ENCODE measurements at places on chromosomes 2 and 18.

DNA sequence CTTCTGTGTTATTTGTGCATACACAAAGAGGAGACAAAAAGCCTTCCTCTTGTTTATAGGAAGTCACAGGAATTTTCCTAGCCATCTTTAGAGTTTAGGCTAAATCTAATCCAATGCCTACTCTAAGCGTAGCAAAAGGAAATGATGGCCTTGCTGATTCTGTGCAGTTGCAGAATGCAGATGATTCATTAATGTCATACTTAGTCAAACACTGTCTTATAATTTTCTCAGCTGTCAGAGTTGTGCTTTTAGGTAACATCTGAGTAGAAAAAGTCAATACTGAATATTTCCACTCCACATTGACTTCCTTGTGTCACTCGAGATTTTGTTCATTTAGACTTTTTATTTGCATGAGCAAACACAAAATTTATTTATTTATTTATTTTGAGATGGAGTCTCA, 157.9 kb upstream of the FOSL2 start:
- DNase-seq, result no peak

DNA sequence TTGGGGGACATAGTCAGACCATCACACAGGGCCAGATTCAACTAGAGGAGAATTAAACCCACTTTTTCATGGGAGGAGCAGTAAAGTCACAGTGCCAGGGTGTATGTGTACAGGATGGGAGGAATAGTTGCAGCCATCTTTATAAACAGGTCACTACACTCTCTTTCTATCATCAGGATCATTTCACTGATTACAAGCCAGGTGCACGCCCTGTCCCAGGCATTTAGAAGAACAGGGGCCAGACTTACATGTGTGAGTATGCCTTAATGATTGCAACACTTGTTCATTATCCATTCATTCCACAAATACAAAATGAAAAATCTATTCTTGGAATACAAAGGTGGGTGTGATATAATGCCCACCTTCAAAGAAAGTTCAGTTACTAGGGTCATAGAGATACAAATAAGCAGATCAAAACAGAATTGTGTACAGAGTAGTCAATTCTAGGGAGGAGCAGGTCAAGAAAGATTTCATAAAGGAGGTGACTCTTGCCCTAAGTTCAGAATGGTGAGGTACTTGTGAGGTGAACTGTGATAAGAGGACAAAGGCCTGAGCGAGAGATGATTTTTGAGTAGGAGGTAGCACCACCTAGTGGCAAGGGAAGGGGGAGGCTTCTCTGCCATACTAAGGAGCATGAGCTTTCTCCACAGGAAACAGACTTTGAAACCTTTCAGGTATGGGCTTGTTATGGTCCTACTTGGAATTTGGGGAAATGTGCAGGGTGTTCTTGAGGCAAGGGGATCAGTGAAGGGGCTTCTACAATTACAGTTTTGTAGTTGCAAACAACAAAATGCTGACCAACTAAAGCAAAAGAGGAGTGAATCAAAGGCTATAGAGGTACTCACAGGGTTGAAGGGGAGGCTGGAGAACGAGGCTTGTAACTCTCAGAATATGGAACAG, 156.3 kb downstream of the SUCLG1 start:
- DNase-seq, result no peak

DNA sequence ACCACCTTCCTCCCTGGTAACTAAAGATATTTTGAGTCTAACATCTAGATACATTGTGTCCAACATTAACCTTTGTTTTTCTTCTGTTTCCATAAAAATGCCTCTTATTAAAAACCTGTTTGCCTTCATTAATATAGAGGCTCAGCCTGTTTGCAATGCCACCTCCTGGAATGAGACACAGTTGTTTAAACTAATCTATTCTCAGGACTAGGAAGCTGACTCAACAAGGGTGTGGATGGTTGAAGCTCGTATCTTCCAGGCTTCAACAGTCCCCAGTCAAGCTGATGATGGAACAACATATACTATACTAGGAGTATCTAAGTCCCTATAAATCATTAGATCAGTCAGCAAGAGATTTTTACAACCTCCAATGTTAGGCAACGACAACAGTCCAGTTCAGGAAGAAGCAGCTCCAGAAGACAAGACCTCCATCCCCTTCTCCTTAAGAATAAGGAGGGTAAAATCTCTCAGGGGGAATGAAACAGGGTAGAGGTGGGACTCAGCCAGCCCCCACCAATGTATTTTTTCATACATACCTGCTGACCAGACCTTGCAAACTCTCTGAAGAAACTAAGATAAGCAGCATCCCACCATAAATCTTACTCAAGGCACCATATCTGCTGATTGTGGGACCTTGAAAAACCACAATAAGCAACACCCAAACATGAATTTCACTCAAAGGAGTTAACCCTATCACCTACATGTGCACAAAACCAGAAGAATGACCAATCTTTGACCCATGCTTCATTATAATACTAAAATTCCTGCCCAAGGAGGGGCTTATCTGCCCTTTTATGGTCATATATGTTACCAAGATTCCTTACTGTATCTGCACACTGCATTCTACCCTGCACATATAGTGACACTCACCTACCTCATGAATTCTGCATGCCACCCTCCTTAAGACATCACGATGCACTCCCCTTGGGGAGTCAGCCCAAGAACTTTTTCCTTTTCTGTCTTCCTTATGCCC, 21.4 kb downstream of the ZNF24 start:
- DNase-seq, result no peak

DNA sequence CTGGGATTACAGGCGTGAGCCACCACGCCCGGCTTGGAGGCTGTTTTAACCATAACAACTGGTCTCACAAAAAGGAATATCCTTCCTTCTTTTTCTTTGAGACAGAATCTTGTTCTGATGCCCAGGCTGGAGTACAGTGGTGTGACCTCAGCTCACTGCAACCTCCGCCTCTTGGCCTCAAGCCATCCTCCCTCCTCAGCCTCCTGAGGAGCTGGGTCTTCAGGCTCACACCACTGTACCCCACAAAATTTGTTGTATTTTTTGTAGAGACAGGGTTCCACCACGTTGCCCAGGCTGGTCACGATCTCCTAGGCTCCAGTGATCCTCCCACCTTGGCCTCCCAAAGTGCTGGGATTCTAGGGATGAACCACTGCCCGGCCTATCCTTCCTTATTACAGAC, 21.7 kb downstream of the CTIF start:
- no peak for DNase-seq

- peak; percentile 97 for DNase-seq
Measured at GRCh38 chr18:70421471-70422390, 132.9 kb downstream of the SOCS6 start.

DNA sequence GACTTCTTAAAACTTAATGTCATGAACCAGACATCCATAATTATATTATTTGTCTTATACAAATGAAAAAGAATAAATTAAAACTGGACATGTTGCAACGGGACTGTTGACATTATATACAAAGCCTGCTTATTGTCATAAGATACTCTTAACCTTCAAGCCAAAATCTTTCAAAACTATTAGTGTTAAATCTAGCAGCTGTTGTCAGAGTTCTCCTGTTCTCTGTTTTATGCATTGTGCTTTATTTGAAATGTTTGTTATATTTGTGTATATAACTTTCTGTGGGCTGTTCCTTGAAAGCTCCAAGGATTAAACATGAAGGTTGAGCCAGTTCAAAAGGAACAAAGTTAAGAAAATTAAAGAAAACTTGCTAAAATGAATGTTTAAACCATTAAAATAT, 335.5 kb upstream of the NT5C1B start:
- no peak for DNase-seq

DNA sequence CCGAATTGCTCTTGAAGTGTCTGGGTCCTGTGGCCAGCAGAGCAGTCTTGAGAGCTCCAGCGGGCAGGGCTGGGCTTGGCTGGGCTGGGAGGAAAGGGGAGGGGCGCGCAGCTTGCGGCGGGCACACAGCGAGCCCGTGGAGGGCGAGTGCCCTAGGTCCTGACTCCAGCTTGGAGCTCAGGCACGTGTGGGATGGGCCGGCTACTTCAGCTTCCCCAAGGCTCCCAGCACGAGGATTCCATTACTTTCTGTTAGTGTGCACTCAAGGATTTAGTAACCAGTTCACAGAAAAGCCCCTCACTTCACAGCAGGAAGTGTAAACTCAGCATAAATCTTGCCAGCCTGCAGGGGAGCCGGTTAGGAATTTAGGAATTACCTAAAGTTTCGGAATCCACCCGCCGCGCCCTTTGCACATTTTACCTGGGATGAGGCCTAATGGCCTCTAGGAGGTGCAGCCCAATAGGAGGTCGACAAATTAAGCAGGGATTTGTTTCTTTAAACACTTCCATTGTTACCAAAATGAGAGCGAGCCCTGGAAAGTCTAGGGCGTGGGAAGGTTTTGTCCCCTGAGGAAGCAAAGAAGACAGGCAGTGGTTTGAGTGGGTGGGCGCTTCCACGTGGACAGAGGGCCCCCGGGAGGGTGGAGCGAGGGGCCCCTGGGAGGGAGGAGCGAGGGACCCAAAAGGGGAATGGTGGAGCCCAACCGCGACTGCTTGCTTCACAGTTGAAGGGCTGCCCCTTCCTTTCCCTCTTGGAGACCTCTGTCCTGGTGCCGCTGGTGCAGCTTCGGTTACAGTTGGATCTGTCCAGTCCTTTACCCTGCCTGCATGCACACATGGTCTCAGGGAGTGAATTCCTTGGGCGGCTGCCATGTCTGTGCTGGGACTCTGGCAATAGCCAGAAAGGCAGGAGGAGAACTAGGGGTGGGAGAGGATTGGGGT, 93.3 kb downstream of the CTAGE1 start:
- peak; percentile 24 for DNase-seq

DNA sequence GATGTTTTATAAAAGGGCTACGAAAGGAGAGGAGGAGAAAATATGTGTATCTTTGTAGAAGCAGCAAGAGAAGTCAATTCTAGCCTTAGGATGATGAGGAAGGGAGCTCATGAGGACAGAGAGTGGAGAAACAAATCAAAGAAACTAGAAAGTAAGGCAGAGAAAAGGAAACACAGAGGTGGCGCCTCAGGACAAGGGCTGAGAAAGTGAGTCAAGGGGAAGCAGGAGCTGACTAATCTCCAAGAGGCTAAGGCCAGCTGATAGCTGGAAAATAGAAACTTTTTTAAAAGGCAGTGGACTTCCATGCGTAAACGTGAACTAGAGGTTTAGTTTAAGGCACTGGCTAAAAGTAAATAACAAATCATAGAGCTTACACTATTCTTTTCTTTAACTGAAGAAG, 173.3 kb downstream of the ANKRD44 start:
- peak; percentile 65 for DNase-seq

DNA sequence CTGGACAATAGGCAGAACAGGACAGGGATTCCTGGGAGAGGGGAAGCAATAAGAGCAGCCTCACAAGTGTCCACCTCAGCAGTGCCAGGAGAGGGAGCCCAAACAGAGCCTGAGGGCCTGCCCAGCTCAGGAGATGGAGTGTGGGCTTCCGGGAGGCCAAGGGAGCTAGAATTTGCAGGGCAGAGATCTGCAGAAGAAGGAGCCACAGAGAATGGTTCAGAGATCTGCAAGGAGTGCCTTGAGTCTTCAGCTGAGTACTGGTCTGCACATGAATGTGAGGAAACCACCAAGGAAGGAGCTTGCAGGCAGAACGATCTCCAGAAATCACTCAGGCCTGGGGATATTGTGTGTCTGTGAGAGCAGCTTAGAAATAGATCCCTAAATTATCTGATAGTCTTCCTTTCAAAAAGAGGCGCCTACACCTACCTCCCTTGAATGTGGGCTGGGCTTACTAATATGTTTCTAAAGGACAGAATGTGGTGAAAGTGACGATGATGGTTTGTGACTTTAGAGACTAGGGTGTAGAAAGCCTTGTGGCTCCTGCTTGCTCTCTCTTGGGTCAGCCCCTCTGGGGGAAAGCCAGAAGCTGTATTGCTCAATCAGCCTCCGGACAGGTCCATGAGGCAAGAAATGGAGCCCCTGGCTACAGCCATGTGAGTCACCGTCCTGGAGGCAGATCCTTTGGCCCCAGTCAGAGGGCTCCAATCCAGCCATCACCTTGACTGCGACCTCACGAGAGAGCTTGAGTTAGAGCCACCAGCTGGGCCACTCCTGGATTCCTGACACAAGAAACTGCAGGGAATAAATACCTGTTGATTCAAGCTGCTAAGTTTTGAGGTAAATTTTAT, 7.6 kb upstream of the LPIN1 start:
- DNase-seq, result peak; percentile 61

DNA sequence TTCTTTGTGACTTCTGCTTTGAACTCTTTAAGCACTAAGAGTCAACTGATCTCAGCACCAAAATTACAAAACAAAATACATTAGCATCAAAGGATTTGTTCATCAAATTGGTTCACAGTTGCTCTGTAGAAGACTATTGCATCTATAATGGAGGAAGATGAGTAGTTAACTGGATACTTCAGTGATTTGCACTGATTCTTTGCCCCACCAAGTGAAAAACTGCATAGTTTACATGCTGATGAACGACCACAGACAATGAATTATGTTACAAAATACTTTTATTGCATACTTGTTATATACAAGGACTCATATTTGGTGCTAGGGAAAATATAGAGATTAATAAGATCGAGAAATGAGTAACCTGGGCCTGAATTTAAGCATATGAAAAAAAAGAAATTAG, 107.2 kb downstream of the SCG2 start:
- DNase-seq, result no peak

- peak; percentile 69 for DNase-seq
Measured at GRCh38 chr2:101341901-101342624, 33.6 kb upstream of the RNF149 start.

DNA sequence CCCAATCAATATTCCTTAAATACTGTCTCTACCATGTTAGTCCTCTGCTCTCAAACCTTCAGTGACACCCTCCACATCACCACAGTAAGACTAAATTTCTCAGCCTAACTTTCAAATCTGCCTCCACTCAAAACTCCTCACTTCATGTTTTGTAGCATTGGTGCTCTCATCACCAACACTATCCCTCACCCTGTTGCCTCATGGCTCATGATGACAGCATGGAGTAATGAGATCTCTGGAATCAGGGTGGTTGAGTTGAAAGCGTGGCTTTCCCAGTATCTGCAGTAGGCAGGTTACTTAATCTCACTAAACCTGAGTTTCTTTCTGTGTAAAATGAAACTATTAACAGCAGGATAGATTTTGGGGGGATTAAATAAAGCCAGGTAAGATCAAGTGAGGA, 621.4 kb downstream of the NYAP2 start:
- no peak for DNase-seq

DNA sequence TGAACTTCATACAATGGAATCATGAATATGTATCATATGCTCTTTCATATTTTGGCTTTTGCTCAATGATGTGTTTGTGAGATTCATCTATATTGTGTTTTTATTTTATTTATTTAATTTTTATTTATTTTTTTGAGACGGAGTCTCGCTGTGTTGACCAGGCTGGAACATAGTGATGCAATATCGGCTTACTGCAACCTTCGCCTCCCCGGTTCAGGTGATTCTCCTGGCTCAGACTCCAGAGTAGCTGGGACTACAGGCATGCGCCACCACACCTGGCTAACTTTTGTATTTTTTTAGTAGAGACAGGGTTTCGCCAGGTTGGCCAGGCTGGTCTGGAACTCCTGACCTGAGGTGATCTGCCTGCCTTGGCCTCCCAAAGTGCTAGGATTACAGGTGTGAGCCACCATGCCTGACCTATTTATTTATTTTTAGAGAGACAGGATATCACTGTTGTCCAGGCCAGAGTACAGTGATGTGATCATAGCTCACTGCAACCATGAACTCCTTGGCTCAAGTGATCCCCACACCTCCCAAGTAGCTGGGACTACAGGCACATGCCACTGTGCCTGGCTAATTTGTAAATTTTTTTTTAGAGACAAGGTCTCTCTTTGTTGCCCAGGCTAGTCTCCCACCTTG, 74.5 kb downstream of the TET3 start:
- DNase-seq, result no peak

- DNase-seq, result no peak
Measured at GRCh38 chr2:83703598-83703997, 755.5 kb downstream of the SUCLG1 start.

All from CD14-positive monocyte (primary cell).